ENCODE measurements at places on chromosomes 2 and 18.

- DNase-seq = no peak
Observed at GRCh38 chr2:24971286-24971535, 544 bp downstream of the DNAJC27 start.

GRCh38 chr18:5984245-5984644, 88.9 kb upstream of the TMEM200C start:
- DNase-seq = no peak

DNA sequence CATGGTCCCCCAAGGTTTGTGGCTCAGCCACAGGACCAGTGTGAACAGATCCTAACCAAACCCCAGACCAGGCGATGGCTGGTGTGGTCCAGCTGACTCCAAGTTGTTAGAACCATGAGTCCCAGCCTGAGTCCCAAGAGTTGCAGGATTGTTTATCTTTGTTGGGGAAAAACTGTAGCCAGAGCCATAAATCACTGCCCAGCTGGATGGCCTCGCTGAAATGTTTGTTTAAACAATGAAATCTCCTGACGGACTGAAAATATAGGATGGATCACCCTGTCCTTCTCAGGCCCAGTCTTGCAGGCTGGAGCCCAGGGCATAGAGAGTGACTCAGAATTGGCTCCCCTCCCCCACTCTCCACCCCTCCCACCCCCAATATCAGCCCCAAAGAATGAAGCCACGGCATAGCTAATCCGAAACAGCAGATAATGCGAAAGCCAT, 36.4 kb downstream of the PKDCC start:
- DNase-seq = no peak

DNA sequence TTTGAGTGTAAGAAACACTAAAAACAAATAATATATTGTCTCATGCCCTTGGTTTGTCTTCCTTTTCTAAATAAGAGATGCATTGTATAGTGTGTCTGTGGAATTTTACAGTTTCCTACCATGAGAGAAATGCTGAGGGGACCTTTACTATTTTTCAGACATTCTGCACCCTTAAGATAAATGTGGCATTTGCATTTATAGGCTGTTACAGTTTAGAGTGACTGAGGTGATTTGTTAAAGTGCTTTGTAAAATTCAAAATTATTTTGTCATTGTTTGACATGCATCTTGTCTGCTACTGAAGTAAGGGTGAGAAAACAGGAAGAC, 78.9 kb upstream of the ZSWIM2 start:
- no peak for DNase-seq

GRCh38 chr18:51654488-51655326, 457.2 kb upstream of the MEX3C start:
- no peak for DNase-seq

- no peak for DNase-seq
Observed at GRCh38 chr2:104321796-104322349, 532.0 kb upstream of the POU3F3 start.

- DNase-seq = no peak
Observed at GRCh38 chr18:31695989-31696388, 11.6 kb upstream of the B4GALT6 start.

- no peak for DNase-seq
Observed at GRCh38 chr18:77222464-77222863, 27.2 kb upstream of the GALR1 start.

DNA sequence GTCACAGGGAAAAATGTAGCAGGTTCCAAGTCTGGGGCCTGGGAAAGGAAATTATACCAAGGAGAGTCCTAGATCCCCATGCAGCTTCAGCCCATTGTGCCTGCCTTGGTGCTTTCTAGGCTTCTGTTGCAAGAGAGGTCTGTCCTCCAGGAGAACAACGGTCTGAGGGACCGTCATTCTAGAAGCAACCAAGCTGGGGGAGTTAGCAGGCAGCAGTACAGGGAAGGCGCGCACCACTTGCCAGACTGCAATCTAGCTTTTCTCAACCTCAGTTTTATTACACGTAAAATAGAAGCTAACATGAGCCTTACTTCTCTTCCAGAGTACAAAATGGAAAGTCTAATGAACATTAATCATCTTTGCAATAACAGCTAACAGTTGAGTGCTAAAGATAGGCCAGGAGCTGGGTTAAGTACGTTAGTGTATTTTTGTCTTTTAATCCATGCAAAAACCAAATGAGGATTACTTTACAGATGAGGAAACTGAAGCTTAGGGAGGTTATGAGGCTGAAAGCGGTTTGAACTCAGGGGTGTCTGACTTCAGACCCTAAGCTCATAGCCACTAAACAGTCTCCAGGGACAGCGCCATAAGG, 1.9 kb downstream of the TCF23 start:
- no peak for DNase-seq

GRCh38 chr18:9862686-9863085, 23.1 kb upstream of the TXNDC2 start:
- DNase-seq = no peak

DNA sequence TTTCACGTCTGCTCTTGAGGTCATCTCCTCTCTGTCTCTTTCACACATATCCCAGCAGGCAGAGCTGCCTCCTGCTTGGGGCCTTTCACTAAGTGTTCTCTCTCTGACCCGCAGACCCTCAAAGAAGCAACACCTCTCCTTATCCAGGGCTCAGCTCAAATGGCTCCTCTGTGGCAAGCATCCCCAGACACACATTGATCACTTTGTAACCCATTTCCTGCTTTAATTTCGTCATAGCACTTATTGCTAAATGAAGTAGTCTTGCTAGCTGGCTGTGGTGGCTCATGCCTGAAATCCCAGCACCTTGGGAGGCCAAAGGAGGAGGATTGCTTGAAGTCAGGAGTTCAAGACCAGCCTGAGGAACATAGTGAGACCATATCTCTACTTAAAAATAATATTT, 41.4 kb downstream of the SGPP2 start:
- DNase-seq = no peak

- DNase-seq = no peak
Observed at GRCh38 chr2:173184031-173185004, 108.7 kb downstream of the MAP3K20 start.

DNA sequence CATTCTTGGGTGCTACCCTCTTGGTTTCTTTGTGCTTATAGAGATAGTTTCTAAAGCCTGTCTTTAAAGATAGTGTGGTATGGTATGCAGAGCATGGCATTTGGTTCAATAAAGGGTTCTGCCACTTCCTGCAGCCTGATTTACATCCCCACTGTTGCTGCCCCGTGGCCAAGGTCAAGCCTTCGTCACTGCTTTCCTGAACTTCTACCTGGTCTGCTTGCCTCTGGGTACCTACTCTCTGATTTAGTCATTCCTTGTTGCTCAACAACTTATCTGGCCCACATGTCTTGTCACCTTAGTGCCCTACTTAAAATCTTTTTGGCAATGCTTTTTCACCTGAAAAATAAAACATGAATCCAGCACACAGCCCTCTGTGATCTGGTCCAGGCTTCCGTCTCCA, 352.9 kb downstream of the LPIN1 start:
- DNase-seq = no peak

Data from T-helper 1 cell (primary cell).